ENCODE measurements at places on chromosomes 1 and 21.

GRCh38 chr1:4636644-4637380, 17.6 kb upstream of the AJAP1 start:
- no peak for DNase-seq

- no peak for DNase-seq
Observed at GRCh38 chr1:160094291-160094625, 4.2 kb downstream of the IGSF8 start.

DNA sequence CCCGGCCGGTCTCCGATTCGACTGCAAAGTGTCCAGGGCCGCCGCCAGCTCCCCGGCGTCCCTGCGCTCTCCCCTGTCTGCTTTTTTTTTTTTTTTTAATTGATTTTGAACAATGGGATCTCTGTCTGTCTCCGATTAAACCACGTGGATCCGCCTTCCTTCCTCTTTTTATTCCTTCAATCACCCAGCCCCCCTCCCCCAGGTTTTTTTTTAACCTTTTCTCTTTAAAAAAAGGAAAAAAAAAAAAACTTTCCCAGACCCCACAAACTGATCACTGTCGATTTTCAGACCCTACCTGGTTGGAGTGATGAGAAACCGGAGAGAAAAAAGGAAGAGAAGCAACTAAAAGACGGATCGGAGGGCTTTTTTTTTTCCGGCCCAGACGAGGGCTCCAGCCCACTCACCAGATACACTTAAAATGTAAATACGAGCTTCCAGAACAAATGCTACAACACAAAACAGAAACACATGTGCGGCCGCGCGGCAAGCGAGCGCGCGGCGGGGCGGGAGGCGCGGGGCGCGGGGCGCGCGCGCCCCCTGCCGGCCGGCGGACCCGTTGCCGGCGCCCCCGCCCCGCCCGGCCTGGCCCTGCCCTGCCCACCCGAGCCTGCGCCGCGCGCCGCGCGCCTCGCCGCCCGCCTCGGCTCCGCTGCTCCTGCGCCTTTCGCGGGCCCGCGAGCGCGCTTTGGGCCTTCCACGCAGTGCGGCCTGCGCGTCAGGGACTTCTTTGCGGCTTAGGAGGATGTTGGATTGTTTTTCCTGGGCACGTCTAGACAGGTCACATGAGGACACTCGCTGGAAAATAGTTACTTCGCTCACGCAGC, at the start of gene RCC2:
Gene RCC2, minus strand, starts transcription at position 428 of the 824 bp plus-strand sequence. CDS start 1,163 bp downstream, outside the sequence.
- DNase-seq = peak; percentile 37

DNA sequence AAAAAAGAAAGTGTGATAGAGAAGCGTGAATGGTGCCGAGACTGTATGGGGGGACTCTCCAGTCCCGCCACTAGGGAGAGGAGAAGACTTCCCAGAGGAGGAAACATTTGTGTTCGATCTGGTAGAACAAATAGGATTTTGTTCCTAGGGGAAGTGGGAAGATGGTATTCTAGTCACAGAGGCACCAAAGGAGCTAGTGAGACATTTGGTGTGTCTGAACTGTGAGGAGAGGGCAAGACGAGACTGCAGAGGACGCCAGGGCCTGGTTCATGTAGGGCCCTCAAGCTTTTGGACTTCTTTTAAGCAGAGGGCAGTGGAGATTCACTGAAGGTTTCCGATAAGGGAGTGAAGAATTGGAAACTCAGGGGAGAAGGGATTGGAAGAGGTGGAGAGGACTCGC, 2.9 kb downstream of the BTBD19 start:
- DNase-seq = no peak

DNA sequence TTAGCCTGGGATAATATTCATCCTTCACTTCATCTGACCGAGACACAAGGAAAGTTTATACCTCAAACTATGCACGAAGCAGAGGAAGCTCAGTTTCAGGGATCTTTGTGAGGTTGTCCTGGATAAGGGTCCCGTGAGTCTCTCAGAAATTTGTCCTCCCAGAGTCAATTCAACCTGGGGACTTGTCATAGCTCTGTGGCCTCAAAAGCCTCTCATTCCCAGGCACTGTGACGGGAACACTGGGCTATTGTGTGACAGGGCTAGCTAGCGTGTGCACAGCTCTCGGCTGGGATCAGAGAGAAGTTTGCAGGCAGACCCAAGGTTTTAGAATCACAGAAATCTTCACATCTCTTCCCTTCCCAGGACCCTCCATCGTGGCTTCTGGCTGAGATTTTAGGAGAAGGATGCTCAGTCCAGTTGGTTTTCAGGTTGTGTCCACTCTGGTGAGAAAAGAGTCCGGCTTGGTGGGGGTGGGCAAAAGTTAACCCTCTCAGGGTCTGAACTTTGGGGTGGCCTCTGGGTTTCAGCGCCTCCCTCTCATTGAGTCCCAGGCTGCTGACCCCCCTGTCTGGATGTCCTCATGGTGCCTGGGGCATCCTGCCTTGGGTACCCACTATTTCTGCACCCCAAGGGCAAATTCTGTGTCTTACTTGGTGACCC, 20.4 kb upstream of the LBR start:
- no peak for DNase-seq

- no peak for DNase-seq
Observed at GRCh38 chr1:76090283-76091203, 16.0 kb downstream of the ST6GALNAC3 start.

DNA sequence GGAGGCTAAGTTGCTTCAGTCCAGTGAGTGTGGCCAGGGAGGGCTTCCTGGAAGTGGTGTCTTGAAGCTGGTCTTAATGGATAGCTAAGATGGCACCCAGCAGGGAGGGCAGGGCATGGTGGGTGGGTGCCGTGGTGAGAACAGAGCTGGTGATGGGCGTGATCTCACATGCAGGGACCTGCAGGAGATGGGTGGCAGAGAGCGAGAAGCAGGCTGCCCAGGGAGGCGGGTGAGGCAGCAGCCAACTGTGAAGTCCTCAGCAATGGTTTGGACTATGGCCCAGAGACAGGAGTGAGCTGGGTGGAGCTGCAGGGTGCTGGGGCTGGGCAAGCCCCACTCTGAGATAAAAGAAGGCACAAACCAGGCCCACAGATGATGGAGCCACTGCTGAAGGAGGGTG, 50.7 kb downstream of the UMODL1 start:
- peak; percentile 41 for DNase-seq

DNA sequence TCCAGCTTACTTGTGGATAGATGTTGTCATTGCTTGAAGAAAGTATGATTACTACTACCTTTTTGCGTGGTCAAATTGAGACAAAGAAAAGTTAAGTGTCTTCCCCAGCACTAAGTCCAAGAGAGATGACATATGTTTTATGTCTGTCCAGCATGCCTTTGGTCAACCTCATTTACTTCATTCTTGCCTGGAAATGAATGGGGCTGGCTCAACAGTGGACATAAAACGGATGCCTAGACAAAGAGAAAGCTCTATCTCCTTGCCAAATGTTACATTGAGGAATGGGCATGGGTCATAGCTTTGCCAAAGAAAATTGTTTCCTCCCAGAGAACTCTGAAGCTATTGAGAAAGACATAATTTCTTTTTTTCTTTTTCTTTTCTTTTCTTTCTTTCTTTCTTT, 82.4 kb upstream of the PLPPR4 start:
- no peak for DNase-seq

DNA sequence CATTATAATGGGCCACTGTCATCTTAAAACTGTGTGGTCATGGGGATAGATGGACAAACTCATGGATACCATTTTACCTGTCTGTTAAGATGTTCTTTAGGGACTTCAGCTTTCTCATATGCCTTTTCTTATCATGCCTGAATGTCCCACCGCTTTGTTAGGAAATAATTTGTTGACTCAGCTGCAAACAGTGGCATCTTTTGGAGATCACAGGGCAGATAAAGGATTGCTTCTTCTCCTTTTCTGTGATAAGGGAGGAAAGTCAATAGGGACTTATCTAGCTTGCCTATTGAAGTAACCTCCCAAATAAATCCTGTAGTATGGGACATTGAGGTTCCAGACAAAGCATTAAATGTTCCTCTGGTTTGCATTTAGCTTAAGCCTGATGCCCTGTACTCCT, 79.8 kb upstream of the KIAA0040 start:
- DNase-seq = no peak

- no peak for DNase-seq
Observed at GRCh38 chr21:21188513-21189195, 190.4 kb downstream of the NCAM2 start.

DNA sequence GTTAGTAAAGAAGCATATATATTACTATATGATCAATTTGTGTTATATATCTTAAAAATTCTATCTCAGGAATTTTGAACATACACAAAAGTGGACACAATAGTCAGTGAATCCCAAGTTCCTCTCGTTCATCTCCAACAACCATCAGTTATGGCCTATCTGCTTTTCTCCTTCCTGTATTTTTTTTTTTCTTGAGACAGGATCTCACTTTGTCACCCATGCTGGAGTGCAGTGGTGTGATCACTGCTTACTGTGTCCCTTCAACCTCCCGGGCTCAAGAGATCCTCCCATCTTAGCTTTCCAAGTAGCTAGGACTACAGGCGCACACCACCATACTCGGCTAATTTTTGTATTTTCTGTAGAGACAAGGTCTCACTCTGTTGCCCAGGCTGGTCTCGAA, 9.4 kb downstream of the SPEN start:
- DNase-seq = no peak

GRCh38 chr1:11657654-11658053, 3.0 kb downstream of the FBXO44 start:
- DNase-seq = no peak

- DNase-seq = no peak
Observed at GRCh38 chr1:98704474-98704873, 43.0 kb downstream of the SNX7 start.

GRCh38 chr1:156217871-156218270, 5.1 kb downstream of the PMF1 start:
- peak; percentile 44 for DNase-seq

- no peak for DNase-seq
Observed at GRCh38 chr1:185438936-185439335, 121.9 kb upstream of the IVNS1ABP start.
